ENCODE measurements at places on chromosomes 16 and 17. TPM values are rescaled to one million over a fixed set of nuclear protein-coding genes. Genes with fewer than 3 reads are reported as not detected.

Gene CBX2
- polyA plus RNA-seq = 19.7 TPM

Gene PER1
- 56.8 TPM for polyA plus RNA-seq

Gene MYOCD
- not detected for polyA plus RNA-seq

Gene CHST5
- polyA plus RNA-seq = 0.18 TPM

Gene AXIN2
- polyA plus RNA-seq = 7.9 TPM

Gene UNC45B
- polyA plus RNA-seq = not detected

Gene BOLA2
- 102 TPM for polyA plus RNA-seq

Gene MYCBPAP
- polyA plus RNA-seq = 2.4 TPM

Gene NLK
- polyA plus RNA-seq = 19.2 TPM

Gene GSG1L
- not detected for polyA plus RNA-seq

Gene TEDC2
- 15.6 TPM for polyA plus RNA-seq

Gene KRT27
- polyA plus RNA-seq = not detected

Gene SLC5A10
- polyA plus RNA-seq = not detected

Gene TBX21
- not detected for polyA plus RNA-seq

Gene LGALS3BP
- 272 TPM for polyA plus RNA-seq

Gene KRTAP17-1
- polyA plus RNA-seq = not detected

Gene SLC6A2
- 12.7 TPM for polyA plus RNA-seq
